Stimulated activated CD4-positive, alpha-beta T cell treated with anti-CD3 and anti-CD28 coated beads, Interleukin-12 subunit alpha, Interleukin-12 subunit beta, amount 100 ng/mL, for 24 hours (primary cell): ENCODE measurements at places on chromosomes 6 and 20.

DNA sequence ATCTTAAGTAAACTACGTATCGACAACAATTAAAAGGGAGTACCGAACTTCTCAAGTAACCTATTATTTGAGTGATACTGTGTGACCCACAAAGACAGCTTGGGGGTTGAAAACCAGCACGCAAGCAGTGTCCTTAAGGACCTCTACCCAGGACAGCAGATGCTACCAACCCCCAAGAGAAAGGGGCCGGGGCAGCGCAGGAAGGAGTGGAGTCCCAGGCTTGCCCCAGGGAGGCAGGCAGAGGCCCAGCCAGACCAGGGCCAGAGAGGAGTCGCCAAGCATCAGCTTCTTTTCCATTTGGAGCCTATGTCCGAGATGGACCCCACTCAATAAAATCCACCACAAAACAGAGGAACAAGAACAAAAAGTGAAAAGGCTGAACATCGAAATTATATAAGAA is 11.9 kb downstream of the DIDO1 start:
- DNase-seq, result no peak

GRCh38 chr6:16292432-16292831 is 54.0 kb downstream of the GMPR start:
- no peak for DNase-seq

DNA sequence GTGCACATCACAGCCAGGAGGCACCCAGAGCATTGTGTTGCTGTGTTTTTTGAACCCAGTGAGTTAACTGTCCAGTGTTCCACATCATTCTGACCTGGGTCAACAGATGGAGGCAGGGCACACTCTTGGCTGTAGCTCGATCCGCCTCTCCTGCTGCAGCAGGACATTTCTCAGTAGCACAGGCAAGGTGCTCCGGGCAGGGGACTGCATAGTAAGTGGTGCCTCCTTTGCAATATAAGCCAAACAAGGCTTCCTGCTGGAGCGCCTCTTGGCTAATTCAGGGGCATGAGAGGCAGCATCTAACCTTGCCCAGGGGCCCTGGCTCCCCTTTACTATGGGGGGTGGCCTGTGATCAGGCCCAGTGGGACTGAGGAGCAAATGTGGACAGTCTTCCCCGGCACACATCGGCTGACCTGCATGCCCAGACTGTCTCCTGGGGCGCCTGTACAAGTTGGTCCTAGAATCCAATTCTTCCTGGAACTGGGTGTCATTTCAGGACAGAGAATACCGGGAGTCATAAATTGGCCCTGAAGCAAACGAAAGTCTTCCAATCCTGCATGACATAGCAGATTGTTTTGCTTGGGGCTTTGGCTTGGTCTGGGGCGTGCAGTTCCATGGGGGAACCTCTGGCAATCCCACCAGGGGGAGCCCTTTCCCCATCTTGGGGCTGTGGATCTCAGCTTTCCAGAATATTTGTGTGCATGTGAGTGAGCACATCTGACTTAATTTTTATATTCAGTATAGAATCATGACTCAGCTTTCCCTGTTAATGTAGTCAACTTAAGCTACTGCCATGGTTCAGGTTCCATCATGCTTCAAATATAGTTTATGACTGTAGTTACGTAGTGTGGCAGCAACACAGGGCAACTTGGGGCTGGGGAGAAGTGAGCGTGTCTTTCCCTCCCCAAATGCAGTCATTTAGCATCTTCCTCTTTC is 56.0 kb upstream of the DDR1 start:
- peak; percentile 89 for DNase-seq

DNA sequence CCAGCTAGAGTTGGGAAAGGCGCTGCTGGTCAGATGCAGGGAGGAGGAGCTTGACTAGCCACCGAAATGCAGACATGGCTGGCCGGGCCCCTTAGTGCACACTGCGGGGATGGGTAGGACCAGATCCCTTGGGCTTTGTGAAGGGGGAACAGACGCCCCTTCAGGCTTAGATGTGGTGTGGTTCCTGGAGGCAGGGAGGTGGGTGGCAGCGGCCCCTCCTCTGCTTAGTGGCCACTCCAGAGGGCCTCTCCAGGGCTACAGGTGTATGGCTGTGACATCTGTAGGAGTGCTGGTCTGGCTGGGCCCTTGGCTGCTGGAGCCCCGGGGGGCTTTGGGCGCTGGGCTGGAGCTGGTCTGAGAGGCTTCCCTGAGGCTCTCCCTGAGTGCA is 5.9 kb downstream of the CCND3 start:
- no peak for DNase-seq

GRCh38 chr6:33372526-33373123 is 19.0 kb upstream of the KIFC1 start:
- DNase-seq, result no peak

DNA sequence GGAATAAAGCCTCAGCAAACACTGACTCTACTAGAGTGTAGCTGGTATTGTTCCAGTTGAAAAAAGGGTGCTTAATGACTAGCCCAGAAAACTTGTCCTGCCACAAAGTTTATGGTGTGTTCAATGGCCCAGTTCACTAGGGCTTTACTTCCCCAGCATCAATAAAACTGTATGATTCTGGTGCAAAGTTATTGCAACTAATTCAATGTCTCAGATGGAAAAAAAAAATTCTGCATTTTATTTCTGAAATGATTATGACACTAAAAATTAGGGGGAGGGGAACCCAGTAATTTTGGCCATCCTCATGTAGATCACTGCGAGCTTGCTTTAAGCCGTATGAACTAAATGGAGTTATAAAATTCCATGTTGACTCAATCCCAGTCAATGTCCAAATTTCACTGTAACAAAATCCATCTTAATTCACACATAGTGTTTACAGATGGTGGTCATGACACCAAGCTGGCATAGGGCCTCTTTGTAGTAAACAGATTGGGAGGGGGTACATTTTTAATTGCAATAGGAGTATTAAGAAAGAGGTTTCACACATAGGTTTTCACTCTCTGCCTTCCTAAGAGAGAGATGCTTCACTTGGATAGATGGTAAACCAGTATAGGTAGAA is 41.2 kb downstream of the PTPRK start:
- DNase-seq, result no peak

GRCh38 chr20:13745784-13746183 is 38.9 kb downstream of the ESF1 start:
- no peak for DNase-seq

DNA sequence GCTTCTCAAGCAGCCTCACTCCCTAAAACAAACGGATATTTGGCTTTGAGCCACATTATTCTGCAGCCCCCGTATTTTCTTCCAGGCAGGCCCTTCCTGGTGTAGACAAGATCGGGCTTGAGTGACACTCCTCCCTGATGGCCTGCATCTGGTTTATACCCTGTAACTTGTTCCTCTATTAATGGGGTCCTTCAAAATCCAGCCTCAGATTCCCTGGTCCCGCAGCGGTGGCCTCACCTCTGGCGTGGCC is 375 bp upstream of the TMEM14C start:
- no peak for DNase-seq

DNA sequence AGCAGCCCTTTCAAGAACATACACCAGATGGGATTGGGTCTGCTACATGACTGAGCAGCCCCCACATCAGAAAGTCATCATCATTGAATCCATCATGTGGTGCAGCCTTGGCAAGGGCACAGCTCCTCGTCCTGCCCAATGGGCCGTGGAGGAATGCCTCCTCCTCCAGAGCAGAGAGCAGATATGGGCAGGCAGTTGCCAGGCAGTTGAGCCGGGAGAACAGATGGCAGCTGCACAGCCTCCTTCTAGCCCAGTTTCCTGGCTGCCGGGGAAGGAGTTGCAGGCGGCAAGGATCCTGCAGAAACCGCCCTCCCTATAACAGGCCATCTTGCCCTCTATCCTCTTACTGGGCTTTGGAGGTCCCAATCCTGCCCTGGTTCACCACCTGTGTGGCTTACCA is 11.9 kb upstream of the ZFAND3 start:
- no peak for DNase-seq

GRCh38 chr20:47814632-47815415 is 29.5 kb upstream of the SULF2 start:
- no peak for DNase-seq

DNA sequence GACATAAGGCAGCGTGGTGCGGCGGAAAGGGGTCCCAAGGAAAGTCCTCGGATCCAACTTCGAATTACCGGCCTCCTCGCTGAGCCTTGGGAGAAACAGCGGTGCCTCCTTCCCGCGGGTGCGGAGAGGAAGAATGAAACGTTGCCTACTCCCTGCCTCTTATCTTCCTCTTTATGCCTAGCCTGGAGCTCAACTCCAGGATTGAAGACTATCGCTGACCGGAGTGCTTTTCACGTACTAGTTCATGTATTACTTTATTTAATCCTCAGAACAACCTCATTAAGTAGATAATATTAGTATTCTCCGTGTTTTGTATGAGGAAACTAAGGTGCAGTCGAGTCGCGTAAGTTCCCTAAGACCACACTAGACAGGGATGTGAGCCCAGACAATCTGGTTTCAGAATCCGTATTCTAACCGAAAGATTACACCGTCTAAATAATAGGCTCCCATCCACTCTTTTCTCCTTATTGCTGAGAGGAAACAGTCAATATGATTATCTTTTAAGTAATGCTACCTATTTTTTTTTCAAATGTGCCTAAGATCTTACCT is 793 bp upstream of the PDSS2 start:
- DNase-seq, result no peak

GRCh38 chr6:10205120-10205519 is 209.8 kb downstream of the TFAP2A start:
- DNase-seq, result no peak

- DNase-seq, result no peak
These were observed 446.0 kb downstream of the QKI start for GRCh38 chr6:163860287-163861081.

GRCh38 chr6:75776461-75776860 is 27.4 kb downstream of the MYO6 start:
- no peak for DNase-seq

DNA sequence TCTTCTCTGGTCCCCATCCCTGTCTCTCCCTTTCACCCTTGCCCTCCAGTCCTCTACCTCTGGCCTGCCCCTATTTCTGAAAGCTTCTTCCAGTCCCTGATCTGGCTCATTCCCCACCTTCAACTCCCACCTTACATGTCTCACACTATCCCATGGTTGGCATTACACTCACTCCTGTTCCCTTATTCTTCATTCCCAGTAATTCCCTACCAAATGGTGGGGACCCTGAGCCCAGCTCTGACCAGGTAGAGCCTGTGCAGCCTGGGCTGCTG is 6.4 kb downstream of the TP53INP2 start:
- DNase-seq, result no peak

DNA sequence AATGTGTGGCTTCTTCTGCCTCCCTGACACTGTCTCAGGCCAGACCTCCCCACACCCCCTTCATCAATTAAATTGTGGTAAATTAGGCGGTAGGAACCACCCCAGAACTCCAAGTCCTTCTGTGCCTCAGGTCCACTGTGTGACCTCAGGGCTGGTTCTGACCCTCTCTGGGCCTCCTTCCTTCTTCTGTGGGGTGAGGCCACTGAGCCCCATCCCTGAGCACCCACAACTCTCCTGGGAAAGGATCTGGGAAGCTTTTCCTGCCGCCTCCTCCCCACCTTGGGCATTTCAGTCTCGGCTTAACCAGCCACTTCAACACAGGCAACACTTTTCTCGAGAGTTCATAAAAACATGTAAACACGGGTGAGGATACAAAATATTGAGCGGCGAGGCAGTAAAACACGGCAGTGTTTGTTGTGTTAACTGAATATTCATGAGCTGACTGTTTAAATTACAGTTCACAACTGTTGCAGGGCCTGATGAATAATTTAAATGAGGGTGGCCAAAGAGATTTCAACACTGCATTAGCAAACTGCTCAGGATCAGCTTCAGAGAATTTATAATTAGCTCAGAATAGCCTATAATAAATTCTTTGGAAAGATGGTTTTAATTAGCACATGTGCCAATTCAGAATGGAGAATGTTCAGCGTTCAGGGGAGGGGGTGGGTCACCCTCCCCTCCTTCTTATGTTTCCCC is 112.1 kb downstream of the TOX2 start:
- no peak for DNase-seq

GRCh38 chr6:93088621-93089501 is 330.5 kb downstream of the EPHA7 start:
- DNase-seq, result no peak

DNA sequence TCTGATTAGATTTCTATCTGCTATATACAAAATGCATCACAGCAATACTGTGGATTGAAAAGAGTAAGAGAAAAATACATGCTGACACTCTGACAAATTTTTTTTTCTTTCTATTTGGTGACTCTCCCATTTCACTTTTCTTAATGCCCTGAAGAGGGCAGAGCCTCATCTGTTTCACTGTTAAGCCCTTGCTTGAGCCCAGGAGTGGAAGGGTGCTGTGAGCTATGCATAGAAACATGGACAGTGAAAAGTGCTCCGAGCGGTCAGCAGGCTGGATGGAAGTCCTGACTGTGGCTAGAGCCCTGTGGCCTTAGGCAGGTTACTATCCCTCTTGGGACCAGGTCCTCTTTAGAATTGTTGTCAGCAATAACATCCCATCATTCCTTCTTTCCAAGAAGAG is 17.4 kb upstream of the CSE1L start:
- no peak for DNase-seq

DNA sequence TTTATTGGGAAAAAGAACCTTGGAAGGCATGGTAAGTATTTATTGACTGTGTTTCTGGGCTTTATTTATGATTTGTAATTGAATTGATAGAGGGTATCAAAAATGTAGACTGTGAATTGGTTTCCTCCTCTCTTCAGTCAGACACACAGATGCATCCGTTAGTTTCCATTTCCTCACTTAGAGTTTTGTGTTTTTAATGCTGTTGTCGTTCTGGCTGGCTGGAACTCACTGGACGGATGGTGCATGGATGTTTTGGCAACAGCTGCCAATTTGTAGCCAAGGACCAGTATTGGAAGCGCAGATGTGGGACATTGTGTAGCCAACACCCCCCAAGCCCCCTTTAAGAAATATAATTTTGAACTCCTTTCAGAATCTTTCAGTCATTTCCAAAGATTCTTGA is 134.5 kb downstream of the JARID2 start:
- DNase-seq, result no peak

DNA sequence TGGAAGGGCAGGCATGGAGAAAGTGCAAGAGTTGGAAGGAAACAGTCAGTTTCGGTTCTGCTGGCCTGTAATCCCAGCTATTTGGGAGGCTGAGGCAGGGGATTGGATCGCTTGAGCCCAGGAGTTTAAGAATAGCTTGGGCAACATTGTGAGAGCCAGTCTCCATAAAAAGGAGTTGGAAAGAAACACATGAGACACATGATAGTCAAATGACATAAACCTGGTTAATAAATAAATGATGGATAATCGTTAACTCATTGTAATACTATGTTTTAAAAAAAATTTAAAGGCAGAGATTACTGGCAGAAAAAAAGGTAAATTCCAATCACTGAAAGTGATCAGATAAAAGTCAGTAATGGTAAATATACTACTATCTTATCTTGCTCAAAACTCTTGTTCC is 37.2 kb upstream of the PHACTR1 start:
- no peak for DNase-seq

GRCh38 chr6:106747139-106747538 is 117.8 kb downstream of the QRSL1 start:
- no peak for DNase-seq

- no peak for DNase-seq
These were observed 62.2 kb upstream of the PLN start for GRCh38 chr6:118485601-118486550.
